ENCODE measurements at places on chromosomes 2 and 18.

DNA sequence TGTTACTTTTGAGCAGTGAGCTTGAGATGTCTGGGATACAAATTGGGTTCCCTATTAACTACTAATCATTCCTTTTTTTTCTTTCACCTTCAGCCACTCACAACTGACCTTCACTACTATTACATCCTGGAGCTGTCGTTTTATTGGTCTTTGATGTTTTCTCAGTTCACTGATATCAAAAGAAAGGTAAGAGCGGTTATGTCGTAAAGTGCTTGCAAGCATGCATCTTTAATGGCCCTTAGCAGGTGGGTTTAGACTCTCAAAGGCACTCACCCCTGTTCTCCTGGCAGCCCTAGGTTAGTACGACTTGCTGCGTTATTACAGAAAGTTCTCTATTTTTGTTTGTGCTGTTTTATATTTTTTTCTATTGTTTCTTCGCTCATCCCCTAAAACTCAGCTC, 107.6 kb upstream of the NOSTRIN start:
- DNase-seq: no peak

GRCh38 chr2:214215107-214215506, 195.7 kb upstream of the VWC2L start:
- no peak for DNase-seq

GRCh38 chr18:76956648-76957047, 134.3 kb downstream of the ZNF236 start:
- no peak for DNase-seq

DNA sequence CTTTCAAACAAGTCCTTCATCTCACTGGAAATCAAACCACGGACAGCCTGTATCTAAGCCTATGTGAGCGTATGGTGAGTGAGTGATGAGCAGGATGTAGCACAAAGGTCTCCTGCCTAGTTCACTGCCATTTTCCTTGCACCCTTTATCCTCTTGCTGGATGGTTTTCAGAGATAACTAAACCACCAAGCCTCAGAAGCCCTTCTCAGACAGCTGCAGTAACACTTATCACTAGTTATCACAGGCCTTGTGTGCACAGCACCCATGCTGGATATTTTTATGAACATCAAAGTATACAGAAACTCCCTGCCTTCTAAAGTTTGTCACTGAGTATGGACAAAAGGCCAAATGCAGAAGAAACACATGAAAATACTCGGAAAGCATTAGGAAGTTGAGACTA, 69.5 kb downstream of the C1D start:
- DNase-seq: no peak

- no peak for DNase-seq
Measured at GRCh38 chr18:22250591-22250996, 81.2 kb downstream of the GATA6 start.

- DNase-seq: no peak
Measured at GRCh38 chr18:25136416-25137196, 215.4 kb downstream of the ZNF521 start.

Measured in head of caudate nucleus (tissue), 42 donors.